ENCODE measurements at places on chromosomes 4 and X.

- DNase-seq = no peak
Observed at GRCh38 chr4:145763399-145763798, 83.5 kb downstream of the C4orf51 start.

DNA sequence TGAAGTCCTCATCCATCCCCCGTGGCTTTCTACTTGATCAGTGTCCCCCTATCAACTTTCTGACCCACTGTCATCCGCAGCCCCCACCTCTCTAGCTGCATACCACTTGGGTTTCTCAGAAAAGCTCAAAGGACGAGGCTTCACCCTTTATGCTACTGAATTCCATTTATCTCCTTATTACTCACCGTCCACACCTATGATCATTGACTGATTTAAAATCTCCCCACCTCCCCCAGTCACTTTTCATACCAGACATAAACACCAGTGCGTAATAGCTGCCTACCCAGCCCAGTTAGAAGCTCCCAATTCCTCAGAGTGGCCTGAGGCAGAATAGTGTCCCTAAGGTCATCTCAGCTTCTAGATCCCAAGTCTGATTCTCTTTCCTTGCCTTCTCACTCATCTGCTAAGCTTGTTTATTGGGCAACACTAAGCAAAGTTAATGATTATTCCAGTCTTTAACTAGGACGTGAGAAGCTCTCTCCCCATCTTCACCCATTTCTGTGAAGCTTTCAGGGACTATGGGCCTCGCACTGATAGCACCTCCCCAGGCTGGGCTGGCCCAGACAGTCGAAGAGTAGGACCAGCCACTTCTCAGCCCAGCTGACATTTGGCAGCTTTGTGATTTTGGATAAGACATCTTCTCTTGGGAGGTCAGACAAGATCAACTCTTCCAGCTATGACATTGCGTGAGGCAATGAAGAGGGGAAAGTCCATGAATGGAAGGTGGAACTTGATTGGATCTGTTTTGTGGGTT is 7.2 kb upstream of the DDX60L start:
- DNase-seq = no peak

DNA sequence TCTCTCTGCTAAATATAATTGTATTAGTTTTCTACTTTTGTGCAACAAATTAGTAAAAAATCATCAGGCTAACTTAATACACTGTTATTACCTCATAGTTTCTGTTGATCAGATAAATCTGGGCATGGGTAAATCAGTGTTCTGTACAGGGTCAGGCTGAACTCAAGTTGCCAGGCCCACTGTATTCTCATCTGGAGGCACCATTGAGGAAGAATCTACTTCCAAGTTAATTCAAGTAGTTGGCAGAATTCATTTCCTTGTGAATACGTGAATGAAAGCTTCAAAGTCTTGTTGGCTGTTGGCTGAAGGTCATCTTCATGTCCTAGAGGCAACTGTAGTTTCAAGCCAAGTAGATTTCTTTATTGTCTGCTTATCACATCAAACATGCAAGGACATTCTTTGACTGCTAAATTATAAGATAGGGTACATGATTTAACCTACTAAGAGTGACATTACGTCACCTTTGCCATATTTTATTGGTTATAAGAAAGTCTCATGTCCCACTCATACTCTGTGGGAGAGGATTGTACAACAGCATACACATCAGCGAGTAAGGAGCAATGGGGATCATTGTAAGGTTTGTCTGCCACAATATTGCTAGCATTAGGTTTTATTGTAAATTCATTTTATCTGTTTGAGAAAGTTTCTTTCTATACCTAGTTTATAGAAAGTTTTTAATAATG is 1219.0 kb downstream of the ARAP2 start:
- DNase-seq = no peak

- DNase-seq = no peak
Observed at GRCh38 chr4:38855466-38855865, 1.2 kb downstream of the TLR6 start.

DNA sequence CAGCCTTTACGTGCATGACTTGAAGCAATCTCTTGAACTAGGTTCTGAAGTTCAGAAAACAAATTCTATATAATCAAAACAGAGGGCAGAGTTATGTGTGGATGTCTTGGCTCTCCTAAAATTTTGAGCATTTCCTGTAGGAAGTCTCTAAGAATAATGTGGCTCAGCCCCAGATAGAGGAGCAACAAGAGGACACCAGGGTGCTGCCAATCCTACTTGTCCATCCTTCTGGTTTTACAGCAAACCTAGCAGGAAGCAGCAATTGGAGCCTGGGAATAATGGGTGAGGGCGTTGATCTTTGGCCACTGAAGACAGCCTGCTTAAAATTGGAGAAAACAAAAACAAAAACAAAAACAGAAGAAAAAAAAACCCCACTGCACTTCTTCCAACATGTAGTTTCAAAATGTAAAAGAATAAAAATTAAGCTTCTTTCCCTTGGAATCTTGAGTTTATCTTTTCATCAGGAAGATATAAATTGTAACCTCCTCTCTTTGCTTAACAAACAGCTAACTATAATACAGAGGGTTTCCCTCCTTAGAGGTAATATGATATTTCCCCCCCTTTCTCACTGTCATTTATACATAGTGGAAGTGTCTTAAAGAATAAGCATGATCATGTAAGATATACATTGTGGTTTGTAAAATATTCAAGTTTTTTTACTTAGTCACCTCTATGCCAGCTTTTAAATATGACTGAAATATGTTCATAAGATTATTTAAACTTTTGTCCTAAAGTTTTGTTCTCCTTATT is 130.6 kb downstream of the FBXO8 start:
- no peak for DNase-seq

- no peak for DNase-seq
Observed at GRCh38 chr4:148044912-148045352, 313.0 kb downstream of the ARHGAP10 start.

- DNase-seq = no peak
Observed at GRCh38 chrX:19776753-19777152, 110.6 kb downstream of the SH3KBP1 start.

GRCh38 chrX:133440081-133440796 is 24.9 kb upstream of the GPC4 start:
- DNase-seq = no peak

DNA sequence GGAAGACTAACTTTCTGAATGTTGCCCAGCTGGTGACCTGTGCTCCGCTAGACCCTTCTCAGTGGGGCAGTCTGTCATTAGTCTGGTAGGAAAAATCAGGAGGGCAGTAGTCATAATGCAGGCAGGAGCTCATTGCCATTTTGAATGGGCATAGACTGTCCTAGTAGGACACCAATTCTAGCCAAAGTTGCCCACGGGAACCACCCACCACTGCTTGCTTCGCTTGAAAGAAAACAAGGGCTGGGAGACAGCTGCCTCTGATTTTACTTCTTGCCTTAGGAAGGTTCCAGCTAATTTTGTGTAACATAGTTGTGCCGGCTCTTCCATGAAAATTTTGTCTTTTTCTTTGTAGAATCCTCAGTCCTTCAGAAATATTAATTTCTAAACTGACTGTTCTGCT is 23.3 kb downstream of the HOPX start:
- no peak for DNase-seq

- DNase-seq = no peak
Observed at GRCh38 chr4:74516303-74516702, 71.4 kb downstream of the AREG start.

DNA sequence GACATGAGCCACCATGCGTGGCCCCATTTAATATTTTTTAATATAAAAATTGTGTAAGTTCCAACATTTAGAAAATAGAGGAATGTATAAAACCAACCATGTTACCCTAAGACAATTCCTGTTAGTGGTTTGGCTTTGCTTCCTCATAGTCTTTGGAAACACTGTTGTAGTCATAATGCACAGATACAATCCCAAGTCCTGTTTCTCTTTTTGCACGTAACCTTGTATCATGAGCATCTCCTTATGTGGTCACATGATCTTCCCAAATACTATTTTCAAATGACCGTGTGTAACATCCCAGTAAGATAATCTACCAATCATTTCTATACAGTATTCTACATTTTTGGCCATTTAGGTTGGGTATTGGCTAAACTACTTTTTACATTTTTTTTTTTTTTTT is 13.9 kb upstream of the RHOH start:
- DNase-seq = no peak

DNA sequence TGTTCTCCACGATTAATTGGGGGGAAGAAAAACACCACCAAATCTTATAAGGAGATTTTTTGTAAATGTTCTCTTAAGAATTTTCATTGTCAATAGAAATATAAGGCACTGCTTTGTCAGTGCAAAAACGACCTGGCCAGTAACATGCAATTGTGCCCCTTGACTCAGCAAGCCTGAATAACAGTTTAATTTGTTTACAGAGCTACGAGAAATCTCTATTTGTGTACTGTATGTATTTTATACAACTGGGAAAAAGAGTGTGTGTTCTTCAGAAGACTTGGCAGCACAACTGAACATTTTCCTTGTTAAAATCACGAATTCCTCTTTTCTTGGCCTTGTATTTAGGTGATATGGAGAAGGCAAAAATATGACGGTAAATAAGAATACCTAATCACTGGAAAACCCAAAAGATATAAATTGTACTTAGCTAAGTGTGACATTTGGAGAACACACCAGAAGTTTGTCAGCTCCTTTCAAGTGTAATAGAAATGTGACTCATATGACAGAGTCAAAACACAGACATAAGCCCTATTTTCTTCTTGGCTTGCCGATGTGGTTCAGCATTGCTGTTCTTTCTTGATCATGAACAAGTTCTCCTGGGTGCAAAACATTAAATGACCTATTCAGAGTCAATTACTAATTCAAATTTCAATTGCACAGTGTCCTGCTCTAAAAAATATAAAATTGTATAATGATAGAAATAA is 945.0 kb upstream of the INTU start:
- DNase-seq = no peak

- DNase-seq = no peak
Observed at GRCh38 chr4:185834778-185835177, 22.8 kb upstream of the SORBS2 start.

DNA sequence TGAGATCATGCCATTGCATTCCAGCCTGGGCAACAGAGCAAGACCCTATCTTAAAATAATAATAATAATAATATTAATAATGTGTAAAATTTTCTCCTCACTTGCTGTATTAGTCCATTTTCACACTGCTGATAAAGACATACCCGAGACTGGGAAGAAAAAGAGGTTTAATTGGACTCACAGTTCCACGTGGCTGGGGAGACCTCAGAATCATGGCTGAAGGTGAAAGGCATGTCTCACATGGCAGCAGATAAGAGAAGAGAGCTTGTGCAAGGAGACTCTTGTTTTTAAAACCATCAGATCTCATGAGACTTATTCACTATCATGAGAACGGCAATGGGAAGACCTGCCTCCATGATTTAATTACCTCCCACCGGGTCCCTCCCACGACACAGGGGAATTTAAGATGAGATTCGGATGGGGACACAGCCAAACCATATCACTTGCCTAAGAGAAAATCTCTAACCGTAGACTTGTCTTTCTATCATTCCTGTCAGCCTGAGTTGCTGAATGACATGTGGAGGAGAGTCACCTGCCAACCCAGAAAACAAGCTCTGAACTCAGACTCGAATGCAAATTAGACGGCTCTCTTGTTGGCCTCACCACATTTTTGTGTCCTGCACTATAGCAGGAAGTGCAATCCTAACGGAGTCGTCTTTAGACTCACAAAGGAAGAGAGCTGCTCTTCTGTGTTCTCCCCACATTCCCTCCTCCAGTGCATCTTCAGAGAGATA is 51.9 kb upstream of the DCTD start:
- DNase-seq = no peak

DNA sequence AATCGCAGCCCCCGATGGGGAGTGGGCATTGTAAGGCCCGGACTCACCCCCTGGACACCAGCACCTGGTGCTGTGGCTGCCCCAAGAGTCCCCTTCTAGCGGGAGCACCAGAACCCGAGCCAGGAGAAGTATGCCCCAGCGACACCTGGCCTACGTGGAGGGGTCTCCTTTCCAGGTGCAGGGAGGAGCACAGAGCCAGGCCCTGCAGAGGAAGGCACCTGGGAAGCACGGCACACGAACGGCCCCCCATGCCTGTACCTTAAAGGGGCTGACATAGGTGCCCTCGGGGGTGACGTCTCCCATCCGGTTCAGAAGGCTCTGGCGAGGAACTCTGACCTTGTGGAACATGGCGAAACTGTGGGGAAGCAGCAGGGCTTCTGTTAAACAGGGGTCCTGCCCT is 41.2 kb downstream of the ACOX3 start:
- DNase-seq = no peak

DNA sequence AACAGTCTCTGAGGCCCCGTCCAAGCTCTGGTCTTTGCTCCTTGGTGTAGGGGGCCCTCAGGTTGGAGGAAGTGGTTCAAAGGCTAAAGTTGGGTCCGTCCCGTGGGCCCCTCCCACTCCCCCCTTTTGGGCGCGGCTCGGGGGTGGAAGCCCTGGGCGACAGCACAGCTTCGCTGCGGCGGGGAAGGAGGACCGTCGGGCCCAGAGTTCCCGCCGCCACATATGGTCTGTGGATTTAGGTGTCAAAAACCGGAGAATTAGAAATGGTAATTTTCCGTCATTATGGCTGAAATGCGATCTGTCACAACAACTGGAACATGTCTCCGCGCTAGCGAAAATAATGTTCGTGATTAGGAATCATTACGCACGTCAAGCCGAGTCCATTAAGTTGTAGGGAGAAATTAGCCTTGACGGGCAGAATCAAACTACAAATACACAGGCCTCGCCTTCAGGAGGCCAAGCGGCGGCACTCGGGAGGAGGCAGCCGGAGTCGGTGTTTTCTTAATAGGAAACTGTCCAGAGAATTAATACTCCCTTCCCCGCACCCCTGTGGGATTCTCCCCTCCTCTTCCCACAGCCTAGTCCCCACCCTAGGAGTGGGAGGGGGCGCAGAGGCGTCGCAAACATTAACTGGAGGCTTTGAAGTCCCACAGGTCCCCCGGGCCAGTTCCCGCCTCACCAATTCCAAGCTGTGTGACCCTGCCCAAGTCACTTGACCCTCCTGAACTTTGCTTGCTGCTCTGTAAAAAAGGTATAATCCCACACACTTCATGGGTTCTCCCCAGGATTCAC is 15.0 kb downstream of the NKX3-2 start:
- no peak for DNase-seq

DNA sequence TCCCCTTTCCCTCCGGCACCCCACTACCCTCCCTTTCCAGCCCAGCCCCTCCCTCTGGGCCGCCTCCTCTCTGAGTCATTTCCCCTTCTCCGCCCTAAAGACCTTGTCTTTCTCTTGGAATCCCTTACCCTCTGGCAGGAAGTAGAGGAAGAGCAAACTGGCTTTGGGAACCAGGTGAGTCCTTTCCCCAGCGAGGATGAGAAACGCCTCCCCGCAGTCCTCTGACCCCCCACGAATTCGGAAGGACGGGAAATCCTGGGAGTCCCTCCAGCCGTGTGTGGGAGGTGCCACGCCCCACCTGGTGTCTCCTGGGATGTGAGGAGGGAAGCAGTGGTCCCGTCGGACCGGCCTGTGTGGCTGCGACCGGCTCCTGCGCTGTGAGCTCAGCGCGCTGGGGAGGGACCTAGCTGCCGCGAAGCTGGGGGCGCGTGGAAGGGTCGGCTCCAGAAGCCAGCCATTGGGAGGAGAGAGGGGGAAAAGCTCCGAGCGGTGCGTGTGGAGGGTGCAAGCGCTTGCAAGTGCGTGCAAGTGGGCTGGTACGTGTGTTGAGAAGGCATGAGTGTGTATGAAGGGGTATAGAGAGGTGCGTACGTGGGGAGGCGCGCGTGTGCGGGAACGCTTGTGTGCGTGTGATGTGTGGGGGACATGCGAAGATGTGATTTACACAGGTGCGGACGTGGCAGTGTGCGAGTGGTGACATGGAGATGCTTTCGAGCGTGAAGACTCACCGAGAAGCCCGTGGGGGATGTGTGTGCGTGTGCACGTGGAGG is 46.3 kb downstream of the TEX13B start:
- no peak for DNase-seq

GRCh38 chr4:30619679-30620078 is 100.5 kb upstream of the PCDH7 start:
- DNase-seq = no peak

- DNase-seq = no peak
Observed at GRCh38 chr4:2786152-2786671, 6.7 kb upstream of the SH3BP2 start.

Data from fibroblast of skin of left quadriceps (primary cell).